Activated B cell treated with CpG ODN at 0.5 μM for 24 hours (primary cell): ENCODE measurements at places on chromosomes 6 and 20. TPM values are rescaled to one million over a fixed set of nuclear protein-coding genes. Genes with fewer than 3 reads are reported as not detected.

- no peak overlapping the region for H3K4me3 ChIP-seq
- H3K27me3 ChIP-seq = no peaks in the 10 kb centered on the region
- H3K36me3 ChIP-seq = no peaks in the 10 kb centered on the region
- no peak for DNase-seq
- H3K4me1 ChIP-seq = no peaks in the 10 kb centered on the region
- no peak overlapping the region for H3K27ac ChIP-seq
Measured at GRCh38 chr6:111921103-111921502, 47.9 kb upstream of the FYN start.

DNA sequence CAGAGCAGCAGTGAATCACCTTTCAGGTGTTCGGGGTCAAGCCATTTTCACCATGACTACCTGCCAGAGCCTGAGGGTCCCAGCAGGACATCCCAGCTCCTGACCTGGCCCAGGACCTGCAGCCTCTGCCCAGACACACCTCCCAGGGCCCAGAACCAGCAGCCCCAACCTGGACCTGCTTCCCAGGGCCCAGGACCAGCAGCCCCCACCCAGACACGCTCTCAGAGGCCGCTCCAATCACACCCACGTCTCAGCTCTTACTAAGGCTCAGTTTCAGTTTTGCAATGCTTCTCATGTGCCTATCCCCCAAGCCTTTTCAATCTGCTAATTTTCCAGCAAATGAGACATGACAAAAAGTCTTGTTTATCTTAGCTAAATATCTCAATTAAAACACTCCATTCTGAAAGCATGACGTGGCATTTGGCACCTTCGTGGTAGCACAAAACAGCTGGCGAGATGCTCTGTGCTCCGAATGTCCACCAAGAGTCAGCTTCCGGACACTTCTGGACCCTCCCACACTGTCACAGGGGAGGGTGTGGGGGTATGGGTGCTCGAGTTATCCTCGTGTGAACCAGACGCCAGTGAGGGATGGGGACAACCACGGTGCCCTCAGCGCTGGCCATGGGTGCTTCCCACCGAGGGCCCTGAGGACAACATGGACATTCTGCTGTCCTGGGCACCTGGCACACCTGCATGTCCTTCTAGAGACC, 253.2 kb downstream of the DLL1 start:
- no peak overlapping the region for H3K27ac ChIP-seq
- H3K4me1 ChIP-seq = no peaks in the 10 kb centered on the region
- peaks cover 1% of the 10 kb centered on the region for H3K27me3 ChIP-seq

DNA sequence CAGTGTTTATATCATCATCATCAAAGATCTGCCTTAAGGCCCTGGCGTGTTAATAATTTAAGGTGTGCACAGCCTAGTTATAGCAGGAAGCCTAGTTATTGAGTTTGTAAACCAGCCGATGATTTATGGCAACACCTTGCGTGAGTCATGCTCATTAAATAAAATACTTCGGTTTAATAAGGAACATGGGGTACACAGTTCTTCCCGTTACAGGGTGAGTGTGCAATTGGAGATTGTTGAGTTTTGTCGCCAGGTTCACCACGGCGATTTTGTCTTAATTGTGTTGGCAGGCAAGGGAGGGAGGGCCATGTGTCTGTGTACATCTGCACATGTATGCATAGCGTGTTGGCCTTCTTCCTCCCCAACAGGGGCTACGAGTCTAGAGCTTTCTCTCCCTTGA, 104.0 kb downstream of the TFAP2A start:
- no peak overlapping the region for H3K4me3 ChIP-seq
- no peaks in the 10 kb centered on the region for H3K4me1 ChIP-seq
- H3K36me3 ChIP-seq = no peaks in the 10 kb centered on the region
- no peak for DNase-seq
- no peaks in the 10 kb centered on the region for H3K27me3 ChIP-seq
- H3K27ac ChIP-seq = no peak overlapping the region

- DNase-seq = peak; percentile 30
- H3K27ac ChIP-seq = peak overlapping the region; percentile 83
- H3K27me3 ChIP-seq = no peaks in the 10 kb centered on the region
- H3K4me1 ChIP-seq = peaks cover 20% of the 10 kb centered on the region
- peaks cover 31% of the 10 kb centered on the region for H3K36me3 ChIP-seq
Measured at GRCh38 chr6:41682497-41683272, 44.4 kb downstream of the MDFI start.

- H3K27ac ChIP-seq = no peak overlapping the region
- H3K4me3 ChIP-seq = no peak overlapping the region
- no peaks in the 10 kb centered on the region for H3K4me1 ChIP-seq
- no peak for DNase-seq
Measured at GRCh38 chr6:97176468-97176867, 106.5 kb downstream of the MMS22L start.

- H3K27ac ChIP-seq = no peak overlapping the region
- H3K4me3 ChIP-seq = no peak overlapping the region
- no peaks in the 10 kb centered on the region for H3K36me3 ChIP-seq
Measured at GRCh38 chr6:27758491-27758890, 153.7 kb downstream of the OR2B2 start.

- no peak for DNase-seq
- H3K27me3 ChIP-seq = peaks cover 2% of the 10 kb centered on the region
Measured at GRCh38 chr6:31053873-31054272, 43.6 kb downstream of the MUC22 start.

DNA sequence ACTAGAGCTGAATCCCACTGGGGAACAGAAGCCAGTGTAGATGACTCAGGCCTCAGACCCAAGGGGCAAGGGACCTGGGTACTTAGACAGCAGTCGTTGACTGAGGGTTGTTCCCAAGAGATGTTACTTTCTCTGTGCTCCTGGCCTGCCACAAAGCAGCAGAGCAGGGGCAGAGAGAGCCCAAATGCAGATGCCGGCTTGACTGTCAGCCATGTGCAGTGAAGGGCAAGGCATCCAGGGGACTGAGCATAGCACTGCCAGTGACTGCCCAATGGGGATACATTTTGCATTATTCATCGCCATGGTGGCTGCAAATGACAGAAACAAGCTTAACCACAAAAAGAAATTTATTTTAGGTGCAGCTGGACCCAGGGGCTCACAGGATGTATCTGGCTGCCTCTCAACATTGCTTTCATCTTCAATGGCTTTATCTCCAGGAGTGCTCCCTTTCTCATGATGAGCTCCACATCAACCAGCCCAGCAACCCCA, 7.6 kb upstream of the TP53RK start:
- H3K4me1 ChIP-seq = peaks cover 3% of the 10 kb centered on the region
- H3K27ac ChIP-seq = no peak overlapping the region
- no peak for DNase-seq
- H3K27me3 ChIP-seq = peaks cover 27% of the 10 kb centered on the region

DNA sequence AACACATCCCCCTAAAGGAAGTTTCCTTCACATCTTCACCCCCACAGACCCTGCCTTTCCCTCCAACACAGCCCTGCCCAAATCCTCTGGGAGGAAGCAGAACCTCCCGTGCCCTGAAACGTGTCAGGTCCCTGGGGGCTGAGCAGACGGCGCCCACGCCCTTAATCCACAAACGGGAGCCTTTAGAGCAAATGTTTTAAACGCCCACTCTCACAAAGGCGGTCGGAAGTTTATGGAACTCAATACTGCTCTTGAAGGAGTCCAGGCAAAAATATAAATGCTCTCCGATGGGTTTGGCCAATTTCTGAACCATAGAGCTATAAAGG, 237.1 kb upstream of the AFDN start:
- H3K4me3 ChIP-seq = no peak overlapping the region
- no peak for DNase-seq
- peaks cover under 1% of the 10 kb centered on the region for H3K27me3 ChIP-seq
- no peaks in the 10 kb centered on the region for H3K36me3 ChIP-seq

- no peak overlapping the region for H3K27ac ChIP-seq
- DNase-seq = no peak
- no peak overlapping the region for H3K4me3 ChIP-seq
- no peaks in the 10 kb centered on the region for H3K27me3 ChIP-seq
Measured at GRCh38 chr6:10237298-10238038, 177.4 kb downstream of the TFAP2A start.

DNA sequence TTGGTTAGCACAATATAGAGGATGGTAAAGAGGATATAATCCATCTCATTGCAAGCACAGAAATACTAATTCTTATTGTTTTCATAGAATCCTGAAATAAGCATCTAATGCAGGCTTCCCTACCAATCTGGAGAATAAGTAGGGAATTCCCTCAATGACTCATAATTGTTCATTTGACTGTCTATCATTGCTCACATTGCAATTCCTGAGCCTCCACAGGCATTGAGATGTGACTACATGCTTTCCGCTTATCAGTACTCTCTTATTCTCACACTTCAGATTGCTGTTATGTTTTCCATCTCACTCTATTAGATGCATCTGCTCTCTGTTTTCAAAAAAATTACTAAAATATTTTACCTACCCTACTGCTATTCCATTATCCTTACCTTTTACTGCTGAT, 216.2 kb upstream of the PRSS16 start:
- no peak overlapping the region for H3K27ac ChIP-seq
- no peak for DNase-seq
- no peaks in the 10 kb centered on the region for H3K36me3 ChIP-seq
- H3K4me3 ChIP-seq = no peak overlapping the region
- peaks cover 29% of the 10 kb centered on the region for H3K27me3 ChIP-seq
- no peaks in the 10 kb centered on the region for H3K4me1 ChIP-seq

DNA sequence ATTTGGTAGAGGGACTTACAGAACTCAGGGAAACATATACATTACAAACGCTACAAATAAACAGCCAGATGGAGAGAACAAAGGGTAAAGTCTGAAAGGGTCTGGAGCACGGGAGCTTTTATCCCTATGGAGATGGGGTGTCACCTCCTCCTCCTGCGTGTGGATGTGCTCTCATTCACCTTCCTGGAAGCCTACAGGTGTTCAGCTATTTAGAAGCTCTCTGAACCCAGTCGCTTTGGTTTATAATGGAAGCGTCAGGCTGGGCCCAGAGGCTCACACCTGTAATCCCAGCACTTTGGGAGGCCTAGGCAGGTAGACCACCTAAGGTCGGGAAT, 17.7 kb upstream of the ITCH start:
- DNase-seq = no peak
- no peaks in the 10 kb centered on the region for H3K4me1 ChIP-seq

GRCh38 chr20:58749979-58750378, 57.4 kb downstream of the NPEPL1 start:
- DNase-seq = no peak
- H3K27me3 ChIP-seq = peaks cover 25% of the 10 kb centered on the region
- H3K36me3 ChIP-seq = no peaks in the 10 kb centered on the region
- H3K27ac ChIP-seq = no peak overlapping the region
- no peaks in the 10 kb centered on the region for H3K4me1 ChIP-seq

Gene CLPSL2
- not detected in 2 replicates for total RNA-seq

Gene SLC13A3
- total RNA-seq = 0.47 TPM in 1 of 2 replicates, not detected in the other

Gene C20orf173
- total RNA-seq = not detected in 2 replicates
